Stimulated activated CD8-positive, alpha-beta memory T cell treated with anti-CD3 and anti-CD28 coated beads, Interleukin-4, amount 100 ng/mL, for 1 hour (primary cell): ENCODE measurements at places on chromosomes 16 and 17.
A peak's percentile ranks its signal among the peaks of the same experiment; 100 is the strongest.

DNA sequence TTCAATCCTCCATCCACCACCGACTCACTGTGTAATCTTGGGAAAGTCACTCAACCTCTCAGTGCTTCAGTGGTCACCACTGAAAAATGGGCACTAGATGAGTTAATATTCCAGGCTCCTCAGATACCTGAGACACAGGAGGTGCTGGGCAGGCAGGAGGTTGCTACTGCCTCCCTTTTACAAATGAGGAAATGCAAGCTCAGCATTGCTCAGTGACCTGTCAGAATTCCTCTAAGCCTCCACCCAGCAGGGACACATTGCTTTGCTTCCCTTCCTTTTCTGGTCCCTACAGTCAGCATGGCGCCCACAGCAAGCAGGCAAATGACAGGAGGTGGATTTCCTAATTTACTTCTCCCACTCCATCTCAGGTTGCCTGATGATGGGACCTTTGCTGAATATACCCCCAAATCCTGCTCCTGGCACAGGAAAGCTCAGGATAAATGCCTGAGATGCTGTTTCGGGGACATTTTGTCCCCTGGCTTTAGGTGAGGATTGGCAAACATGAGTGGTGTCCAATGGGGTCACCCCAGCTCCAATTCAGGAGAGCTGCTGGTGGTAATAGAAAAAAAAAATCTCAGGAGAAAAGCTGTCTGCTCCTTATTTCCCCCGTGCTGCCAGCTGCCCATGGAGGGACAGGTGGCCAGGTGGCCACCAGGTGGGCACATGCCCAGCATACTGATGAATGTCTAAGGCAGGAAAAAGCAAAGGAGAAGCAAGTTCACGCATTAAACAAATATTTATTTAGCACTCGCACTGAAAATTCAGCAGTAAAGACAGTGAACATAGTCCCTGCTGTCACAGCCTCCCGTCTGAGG, 5.0 kb upstream of the KRT13 start:
- DNase-seq = no peak

DNA sequence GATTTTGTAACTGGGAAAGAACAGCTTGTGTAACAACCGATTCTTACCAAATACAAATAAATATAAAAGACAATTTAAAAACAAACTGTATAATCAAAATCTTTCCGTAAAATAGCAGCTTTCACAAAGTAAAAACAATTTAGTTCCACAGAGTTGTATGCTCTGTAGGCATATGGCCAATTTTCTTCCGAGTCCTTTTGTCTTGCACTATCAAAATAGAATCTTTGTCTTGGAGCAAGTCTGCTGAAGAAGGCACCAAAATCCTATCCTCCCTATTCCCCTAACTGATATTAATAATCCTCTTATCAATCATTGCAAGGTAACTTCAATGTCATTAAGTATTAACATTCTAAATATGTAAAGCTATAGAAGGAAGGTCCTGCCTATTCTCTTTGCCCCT, 7.6 kb downstream of the THUMPD1 start:
- no peak for DNase-seq

- no peak for DNase-seq
Measured at GRCh38 chr17:29855686-29856085, 74.3 kb downstream of the SSH2 start.

DNA sequence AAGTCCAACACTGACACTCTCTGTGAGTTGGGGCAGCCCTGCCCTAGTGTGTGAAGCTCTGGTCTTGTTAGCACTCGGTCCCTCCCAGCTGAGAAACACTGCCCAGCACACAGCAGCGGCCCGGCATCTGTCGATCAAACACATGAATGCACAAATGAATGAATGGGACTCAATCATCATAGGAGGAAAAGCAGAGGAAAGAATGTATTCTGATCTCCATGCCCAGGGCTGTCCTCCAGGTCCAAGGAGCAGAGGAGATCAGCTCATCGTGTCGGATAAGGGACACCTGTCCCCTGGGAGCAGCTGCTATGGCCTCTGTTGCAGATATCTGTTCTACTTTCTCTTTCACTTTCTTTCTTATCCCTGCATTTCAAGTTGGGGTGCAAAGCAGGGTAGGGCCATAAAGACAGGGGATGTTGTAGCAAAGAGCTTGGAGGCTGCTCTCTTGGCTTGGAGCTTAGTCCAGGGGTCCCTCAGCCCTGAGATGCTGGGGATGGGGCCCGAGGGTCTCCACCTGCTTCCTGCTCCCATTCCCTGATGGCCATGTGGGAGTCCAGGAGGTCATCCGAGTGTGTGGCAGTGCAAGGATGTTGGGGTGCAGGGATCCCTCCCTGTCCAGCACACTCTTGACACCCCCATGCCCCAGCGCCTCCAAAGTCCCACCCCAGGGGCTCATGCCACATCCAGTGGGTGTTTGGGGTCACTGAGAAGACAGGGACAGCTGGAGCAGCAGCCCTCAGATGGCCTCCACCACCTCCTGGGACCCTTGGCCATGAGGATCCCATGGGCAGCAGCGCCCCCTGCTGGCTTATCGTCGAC, 88.2 kb downstream of the IRF8 start:
- DNase-seq = peak; percentile 9

DNA sequence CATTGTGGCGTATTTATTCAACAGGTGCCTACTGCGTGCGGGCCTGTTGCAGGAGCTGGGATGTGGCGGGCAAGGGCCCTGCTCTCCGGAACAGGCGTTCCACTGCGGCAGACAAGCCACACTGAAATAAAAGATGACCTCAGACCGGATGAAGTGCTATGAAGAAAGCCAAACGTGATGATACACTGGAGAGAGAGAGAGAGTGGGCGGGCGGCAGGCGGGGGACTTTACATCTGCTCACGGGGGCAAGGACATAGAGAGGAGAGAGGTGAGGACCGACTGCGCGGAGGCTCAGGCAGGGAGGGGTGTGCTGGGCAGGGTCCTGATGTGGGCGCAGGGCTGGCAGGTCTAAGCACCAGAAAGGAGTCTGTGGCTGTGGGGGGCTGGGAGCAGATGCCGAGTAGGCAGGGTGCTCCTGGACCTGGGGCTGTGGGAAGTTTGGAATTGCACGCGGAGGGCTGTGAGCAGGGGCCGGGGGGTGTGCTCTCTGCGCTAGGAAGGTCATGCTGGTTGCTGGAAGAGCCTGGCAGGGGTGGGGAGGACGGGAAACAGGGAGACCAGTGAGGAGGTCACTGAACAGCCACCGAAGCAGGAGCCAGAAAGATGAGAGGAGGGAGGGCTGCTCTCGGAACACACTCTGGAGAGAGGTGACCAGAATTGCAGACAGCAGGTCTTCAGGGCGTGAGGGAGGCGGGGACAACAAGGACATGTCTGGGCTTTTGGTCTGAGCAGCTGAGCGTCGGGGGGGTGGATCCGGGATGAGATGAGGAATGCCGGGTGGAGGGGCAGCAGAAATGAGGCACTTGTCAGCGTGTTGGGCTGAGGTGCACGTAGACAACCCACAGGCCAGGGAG, 9.9 kb downstream of the MXRA7 start:
- DNase-seq = no peak

DNA sequence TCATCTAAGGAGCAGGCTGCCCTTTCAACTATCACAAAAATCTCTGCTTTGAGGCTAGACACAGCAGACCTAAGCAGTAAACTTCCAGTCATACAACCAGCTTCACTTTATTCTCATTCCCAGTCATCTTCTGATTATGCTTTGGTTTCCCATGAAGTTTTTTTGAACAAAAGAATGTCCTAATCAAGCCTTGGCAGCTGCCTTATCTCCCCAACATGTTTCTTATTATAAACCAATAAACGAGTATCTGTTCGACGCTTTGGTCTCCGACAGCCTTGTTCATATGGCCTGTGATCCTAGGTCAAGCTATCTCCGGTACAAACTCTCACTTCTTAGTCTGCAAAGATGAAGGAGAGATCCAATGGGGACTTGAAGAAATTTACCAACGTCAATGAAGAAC, 47.4 kb upstream of the CDYL2 start:
- DNase-seq = no peak

- DNase-seq = no peak
Measured at GRCh38 chr16:29876217-29876593, 13.2 kb upstream of the CDIPT start.

GRCh38 chr17:17156107-17156506, 50.0 kb downstream of the PLD6 start:
- DNase-seq = no peak

DNA sequence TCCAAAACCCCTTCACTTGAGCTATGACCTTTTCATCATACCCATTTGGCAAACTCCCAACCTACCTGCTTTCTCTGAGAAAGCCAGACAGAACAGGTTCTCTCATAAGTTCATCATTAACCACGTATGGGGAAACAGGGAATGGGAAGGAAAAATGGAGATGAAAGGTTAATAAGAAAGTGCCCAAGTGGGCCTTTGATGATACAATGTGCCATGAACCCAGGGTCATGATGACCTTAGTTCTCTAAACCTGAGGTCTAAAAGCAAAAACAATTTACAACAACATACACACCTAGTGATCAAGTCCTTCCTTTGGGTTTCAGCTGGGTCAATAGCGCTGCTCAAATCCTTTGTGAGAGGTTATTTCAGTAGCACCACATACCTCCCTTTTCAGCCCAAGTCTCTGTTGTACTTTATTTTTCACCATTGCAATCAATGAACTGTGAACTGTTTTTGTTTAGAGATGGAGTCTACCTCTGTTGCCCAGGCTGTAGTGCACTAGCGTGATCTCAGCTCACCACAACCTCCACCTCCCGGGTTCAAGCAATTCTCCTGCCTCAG, 14.5 kb upstream of the RANGRF start:
- DNase-seq = no peak

DNA sequence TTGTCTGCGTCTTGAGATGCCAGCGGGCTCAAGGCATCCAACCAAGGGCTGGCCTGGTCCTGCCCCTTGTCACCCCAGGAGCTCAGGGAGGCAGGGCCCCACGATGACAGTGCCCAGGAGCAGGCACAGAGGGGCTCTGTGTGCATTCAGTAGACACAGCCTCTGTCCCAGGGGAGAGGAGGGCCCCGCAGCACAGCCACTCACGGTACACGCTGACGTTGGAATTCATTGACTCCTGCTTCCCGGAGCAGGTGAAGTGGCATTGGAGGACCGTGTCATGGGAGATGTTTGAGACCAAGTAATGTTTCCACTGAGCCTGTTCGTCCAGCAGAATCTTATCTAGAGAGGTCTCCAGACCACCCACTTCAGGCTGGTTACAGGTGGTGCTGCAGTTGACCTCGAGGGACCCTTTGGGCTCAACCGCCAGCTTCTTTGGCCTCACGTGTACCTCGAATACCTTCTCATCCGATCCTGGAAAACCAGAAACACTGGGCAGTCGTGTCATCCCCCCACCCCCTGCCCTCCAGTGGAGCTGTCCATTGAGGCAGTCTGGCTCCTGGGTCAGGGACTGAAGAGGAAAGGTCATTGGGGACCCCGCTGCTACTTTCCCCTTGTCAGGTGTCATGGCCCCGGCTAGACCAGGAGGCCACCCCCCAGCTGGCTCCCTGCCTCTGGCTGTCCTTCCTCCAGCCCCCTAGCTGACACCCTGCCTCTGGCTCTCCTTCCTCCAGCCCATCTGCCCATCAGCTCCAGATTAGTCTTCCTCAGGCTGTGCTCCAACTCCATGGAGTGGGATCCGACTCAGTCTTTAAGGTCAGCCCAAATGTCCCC, 7.0 kb downstream of the PRR29 start:
- no peak for DNase-seq

DNA sequence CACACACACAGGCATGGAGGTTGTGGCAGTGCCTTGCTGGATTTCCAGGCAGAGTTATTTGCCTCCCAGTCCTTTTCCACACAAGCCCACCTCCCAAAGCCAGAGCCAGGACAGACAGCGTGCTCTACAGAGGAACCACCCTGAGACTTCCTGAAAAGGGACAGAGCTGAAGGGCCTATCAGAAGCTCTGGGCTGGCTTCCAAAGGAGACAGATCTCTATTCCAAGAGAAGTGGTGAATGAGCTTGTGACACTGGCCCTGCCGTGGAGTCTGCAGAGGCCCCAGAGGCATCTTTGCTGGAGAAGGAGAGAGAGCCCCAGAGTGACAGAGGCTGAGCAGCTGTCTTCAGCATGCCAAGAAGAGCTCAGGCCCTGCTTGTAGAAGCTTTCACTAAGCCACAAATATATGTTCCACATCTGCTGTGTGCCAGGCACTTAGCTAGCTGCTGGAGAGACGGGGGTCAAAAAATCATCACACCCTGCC, 8.3 kb upstream of the LPCAT2 start:
- no peak for DNase-seq

DNA sequence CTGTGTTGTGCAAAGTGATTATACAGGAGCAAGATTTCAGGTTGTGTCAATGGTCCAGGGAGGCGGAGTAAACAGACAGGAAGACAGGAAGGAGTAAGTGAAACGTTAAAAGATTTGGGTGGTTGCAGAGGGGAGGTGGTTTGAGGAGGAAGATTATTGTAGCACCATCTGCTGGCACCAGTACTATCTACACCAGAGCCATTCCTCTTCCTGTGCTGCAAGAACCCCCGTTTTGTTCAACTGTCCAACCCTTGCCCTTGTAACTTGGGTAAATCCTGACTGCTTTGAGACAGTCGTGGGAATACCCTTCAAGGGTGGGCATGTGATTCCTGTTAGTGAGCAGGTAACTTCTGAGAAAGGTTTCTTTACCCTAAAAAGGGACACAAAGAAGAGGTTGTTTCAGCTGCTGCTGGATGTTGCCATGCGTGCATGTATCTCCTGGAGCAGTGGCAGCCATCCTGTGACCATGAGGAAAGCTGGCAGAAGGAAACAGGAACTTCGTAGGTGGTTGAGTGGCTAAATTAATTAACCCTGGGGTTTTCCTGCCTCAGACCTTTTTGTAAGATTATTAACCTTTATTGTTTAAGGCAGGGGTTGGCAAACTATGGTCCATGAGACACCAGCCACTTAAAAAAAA, 124.1 kb downstream of the PRKCA start:
- DNase-seq = no peak

GRCh38 chr17:61444831-61445230, 7.4 kb upstream of the TBX4 start:
- DNase-seq = no peak

GRCh38 chr17:15884731-15885130, 60.2 kb upstream of the ADORA2B start:
- no peak for DNase-seq

- DNase-seq = peak; percentile 41
Measured at GRCh38 chr16:30896889-30897733, 697 bp downstream of the CTF1 start.

GRCh38 chr17:15169676-15170075, 95.5 kb downstream of the PMP22 start:
- DNase-seq = no peak

DNA sequence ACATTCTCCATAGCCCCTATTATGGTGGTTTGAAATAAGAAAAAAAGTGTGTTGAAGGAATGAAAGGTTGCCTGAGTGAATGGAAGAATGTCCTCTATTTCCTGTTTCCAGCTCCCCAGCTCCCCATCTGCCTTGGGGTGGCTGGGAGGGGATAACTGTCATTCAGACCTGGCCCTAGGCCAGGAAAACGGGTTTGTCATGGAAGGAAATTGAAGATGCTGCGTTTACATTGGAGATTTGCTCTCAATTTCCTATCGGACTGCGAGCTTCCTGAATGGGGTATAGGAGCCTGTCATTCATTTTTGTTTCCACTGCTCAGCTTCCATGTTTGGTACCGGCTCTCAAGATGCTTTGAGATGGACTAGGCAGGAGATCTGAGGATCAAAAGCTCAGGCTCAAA, 2.2 kb upstream of the FZD2 start:
- DNase-seq = no peak
